Activated CD4-positive, alpha-beta T cell treated with anti-CD3 and anti-CD28 coated beads, Interleukin-2, amount 50 U/mL, for 48 hours (primary cell): ENCODE measurements at places on chromosomes 4 and X.

- no peak for DNase-seq
Measured at GRCh38 chr4:168893807-168894206, 116.2 kb downstream of the CBR4 start.

- no peak for DNase-seq
Measured at GRCh38 chrX:130909469-130910136, 6.6 kb upstream of the ENOX2 start.

GRCh38 chr4:1344696-1345095 is 2.3 kb upstream of the UVSSA start:
- no peak for DNase-seq

GRCh38 chr4:151420250-151420807 is 11.4 kb downstream of the FHIP1A start:
- no peak for DNase-seq

DNA sequence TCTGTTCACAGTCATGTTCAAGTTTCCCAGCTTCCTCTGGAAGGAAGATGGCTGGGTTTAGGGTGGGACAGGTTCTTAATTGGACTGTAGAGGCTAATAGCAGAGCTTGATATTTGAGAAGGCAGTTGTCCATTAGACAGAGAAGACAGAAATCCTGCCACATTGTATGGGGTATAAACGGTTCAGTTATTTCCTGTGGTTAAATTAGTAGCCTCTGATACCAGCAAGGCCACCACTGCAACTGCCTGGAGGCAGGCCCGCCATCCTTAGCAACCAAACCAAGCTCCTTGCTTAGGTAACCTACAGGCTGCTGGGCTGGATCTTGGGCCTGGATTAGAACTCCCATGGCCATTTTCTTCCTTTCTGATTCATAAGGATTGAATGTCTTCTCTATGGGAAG is 1367.0 kb downstream of the PCDH7 start:
- no peak for DNase-seq

- DNase-seq = no peak
Measured at GRCh38 chrX:85903692-85904471, 143.5 kb downstream of the CHM start.

- no peak for DNase-seq
Measured at GRCh38 chrX:13164611-13165010, 120.2 kb upstream of the FAM9C start.

- no peak for DNase-seq
Measured at GRCh38 chr4:100188829-100189228, 1.4 kb downstream of the DDIT4L start.

DNA sequence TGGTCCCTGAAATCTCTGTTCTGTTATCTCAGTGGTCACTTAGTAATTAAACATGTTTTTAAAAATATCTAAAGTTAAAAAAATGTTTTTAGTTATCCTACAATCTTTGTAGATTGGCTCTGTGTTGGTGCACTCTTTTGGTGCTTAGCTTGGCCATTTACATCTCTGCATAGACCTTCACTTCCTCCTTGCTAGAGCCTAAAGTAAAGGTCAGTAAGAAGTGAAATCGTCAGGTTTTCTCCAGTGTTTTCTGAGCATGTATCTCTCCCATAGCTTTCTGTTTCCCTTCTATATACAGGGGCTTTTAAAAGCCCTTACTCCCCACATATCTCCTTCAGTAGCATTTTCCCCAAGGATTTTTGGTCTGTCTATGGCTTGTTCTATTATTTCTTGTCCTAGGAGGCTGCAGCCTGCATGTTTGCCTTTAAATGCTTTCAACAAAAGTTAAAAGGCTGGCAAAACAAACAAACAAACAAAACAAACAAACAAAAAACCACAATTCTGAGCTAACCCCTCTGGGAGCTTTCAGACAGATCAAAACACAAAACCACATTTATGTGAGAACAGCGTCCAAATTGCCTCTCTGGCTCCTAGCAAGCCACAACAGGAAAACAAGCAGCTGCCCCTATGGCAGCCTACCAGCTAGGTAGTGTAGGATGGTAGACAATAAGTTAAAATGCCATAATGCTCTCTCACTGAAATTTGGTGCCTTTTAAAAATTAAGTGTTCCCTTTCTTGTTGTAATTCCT is 27.3 kb upstream of the GPRASP2 start:
- no peak for DNase-seq

DNA sequence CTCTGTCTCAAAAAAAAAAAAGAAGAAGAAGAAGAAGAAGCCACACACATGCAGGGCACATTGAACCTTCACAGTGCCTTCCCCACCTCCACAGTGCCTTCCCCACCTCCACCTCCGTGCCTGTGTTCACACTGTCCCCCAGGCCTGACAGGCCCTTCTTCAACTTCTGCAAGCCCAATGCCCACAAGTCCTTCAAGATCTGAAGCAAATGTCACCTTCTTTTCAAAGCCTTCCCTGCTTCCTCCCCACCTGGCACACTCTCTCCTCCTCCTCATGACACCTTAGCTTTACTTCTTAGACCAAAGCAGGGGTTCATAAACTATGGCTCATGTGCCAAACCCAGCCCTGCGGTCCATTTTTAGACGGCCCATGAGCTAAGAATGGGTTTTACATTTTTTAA is 19.9 kb downstream of the ELF4 start:
- no peak for DNase-seq

DNA sequence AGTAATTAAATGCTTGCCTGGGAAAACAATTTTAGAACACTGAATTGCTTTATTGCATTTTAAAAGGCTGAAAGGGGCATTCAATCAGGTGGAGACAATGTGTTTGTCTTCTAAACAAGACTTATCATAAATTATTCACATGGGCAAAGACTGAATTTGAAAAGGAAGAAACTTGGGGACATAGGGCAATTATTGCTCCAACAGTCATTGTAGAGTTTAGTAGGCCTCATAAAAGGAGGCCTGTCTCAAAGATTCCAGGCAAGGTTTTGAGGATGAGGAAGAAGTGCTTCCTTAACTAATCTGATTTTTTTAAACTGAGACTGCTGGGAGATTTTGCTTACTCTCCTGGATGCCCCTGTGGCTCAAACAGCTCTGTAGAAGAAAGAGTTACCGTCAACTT is 174.4 kb upstream of the RPS6KA3 start:
- DNase-seq = no peak

DNA sequence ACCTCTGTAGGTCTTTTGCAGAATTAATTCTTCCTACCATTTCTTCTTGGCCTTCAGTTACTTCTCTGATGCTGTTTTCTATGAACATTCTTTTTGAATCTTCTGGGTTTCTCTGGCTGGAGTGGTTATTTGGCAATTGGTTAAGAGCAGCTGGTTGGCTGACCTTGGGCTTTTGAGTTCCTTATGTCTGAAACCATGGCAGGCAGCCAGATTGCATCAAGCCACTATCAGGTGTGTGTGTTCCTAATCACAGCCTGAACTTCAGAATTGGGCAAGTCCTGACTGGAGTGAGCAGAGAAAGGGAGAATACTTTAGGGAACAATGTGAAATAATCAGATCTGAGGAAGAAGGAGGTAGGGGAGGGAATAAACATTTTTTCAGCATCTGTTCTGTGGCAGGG is 90.2 kb downstream of the ARHGAP10 start:
- no peak for DNase-seq

GRCh38 chr4:182261651-182262223 is 18.5 kb downstream of the TENM3 start:
- DNase-seq = no peak
